ENCODE measurements at places on chromosomes 6 and 20. TPM values are rescaled to one million over a fixed set of nuclear protein-coding genes. Genes with fewer than 3 reads are reported as not detected.

VGLL2 gene
- total RNA-seq, result not detected

FABP7 gene
- total RNA-seq, result 55.6 TPM

MACROD2 gene
- total RNA-seq, result 44.4 TPM

SLC17A3 gene
- not detected for total RNA-seq

OTOR gene
- total RNA-seq, result not detected

HSPA12B gene
- 4.8 TPM for total RNA-seq

SLC17A2 gene
- not detected for total RNA-seq

TBX18 gene
- 0.92 TPM for total RNA-seq

RIMS4 gene
- 67.3 TPM for total RNA-seq

DDR1 gene
- 201 TPM for total RNA-seq

RSPO3 gene
- 2.2 TPM for total RNA-seq

EEF1A2 gene
- total RNA-seq, result 565 TPM

SAMD10 gene
- total RNA-seq, result 8.7 TPM

NRSN1 gene
- 79.6 TPM for total RNA-seq

PSMB8 gene
- total RNA-seq, result 11.4 TPM

FKBP1C gene
- 1.9 TPM for total RNA-seq

SIGLEC1 gene
- 1.7 TPM for total RNA-seq

TAF11 gene
- 18.8 TPM for total RNA-seq

SLC4A11 gene
- 5.8 TPM for total RNA-seq

ARFGEF3 gene
- total RNA-seq, result 68.1 TPM

OPN5 gene
- not detected for total RNA-seq

WASF1 gene
- total RNA-seq, result 116 TPM

ZSCAN31 gene
- total RNA-seq, result 30.1 TPM

UBE2C gene
- total RNA-seq, result not detected

PTCRA gene
- total RNA-seq, result not detected

VSX1 gene
- total RNA-seq, result 8.9 TPM

RBCK1 gene
- total RNA-seq, result 73.5 TPM
